ENCODE measurements at places on chromosomes 6 and 20.

- no peak for DNase-seq
Observed at GRCh38 chr6:34526241-34526972, 29.7 kb downstream of the SPDEF start.

- no peak for DNase-seq
Observed at GRCh38 chr6:17908831-17909230, 78.6 kb downstream of the KIF13A start.

- no peak for DNase-seq
Observed at GRCh38 chr6:125451750-125452149, 150.0 kb upstream of the HDDC2 start.

GRCh38 chr6:33957131-33957891 is 153.5 kb upstream of the MLN start:
- DNase-seq: no peak

DNA sequence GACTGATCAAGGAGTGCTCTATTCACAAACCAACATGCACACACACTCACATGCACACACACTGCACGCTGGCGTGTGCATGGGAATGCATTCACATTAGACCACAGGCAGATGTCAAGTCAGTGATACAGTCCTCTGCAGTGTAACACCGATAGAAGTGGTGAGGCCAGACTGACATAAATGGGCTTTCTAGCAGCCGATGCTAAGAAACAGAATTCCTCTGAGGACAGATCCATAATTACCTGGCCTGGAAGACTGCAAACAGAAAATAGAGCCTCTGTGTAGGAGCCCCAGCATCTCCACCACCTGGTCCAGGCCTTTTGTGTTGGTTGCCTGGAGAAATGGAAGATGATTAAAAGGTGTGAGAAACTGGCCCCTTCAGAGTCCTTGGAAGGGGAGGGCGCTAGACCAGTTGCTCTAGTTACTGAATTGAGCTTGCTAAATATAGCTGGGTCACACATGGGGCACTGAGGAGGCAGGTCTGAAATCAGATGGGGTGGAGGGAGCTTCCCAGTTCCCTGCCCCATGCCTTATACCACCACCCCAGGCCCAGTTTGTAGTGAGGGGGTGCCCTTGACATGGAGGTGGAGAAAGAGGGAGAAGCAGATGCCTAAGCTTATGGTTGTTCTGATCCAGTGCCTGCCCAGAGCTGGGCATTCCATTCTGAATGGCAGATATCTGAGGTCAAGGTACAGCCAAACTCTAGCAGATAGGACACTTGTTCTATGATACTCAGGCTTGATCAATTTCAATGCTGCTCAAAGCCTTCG is 233.8 kb downstream of the LRFN2 start:
- no peak for DNase-seq

- no peak for DNase-seq
Observed at GRCh38 chr20:13996265-13996664, 949 bp downstream of the MACROD2 start.

DNA sequence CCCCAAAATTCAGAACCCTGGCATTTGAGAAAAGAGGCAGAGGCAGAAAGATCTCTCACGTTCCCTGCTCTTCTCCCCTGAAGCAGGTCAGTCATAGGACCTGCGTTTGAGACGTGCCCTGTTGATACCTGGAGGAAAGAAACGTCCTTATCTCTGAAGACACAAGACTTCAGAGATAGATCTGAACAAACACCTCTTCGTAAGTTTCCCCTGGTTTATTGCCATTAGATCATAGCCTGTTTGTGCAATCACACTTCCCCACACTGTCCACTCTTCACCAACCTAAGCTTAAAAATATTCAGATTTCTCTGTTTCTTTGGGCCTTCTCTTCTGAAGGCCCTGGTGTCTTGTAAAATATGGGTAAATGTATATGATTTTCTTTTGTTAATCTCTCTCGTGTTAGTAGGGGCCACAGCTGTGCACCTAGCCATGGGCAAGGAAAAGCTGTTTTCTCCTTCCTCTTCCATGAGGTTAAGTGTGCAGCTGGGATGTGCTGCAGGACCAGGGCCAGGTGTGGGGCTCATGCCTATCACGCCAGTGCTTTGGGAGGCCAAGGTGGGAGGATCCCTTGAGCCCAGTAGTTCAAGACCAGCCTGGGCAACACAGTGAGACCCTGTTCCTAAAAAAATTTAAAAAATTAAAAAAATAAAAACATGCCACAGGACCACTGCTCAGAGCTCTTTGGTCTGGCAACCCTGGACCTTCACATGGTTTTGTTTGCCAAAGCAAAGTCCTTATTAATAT is 4.7 kb upstream of the SLC22A2 start:
- DNase-seq: no peak

DNA sequence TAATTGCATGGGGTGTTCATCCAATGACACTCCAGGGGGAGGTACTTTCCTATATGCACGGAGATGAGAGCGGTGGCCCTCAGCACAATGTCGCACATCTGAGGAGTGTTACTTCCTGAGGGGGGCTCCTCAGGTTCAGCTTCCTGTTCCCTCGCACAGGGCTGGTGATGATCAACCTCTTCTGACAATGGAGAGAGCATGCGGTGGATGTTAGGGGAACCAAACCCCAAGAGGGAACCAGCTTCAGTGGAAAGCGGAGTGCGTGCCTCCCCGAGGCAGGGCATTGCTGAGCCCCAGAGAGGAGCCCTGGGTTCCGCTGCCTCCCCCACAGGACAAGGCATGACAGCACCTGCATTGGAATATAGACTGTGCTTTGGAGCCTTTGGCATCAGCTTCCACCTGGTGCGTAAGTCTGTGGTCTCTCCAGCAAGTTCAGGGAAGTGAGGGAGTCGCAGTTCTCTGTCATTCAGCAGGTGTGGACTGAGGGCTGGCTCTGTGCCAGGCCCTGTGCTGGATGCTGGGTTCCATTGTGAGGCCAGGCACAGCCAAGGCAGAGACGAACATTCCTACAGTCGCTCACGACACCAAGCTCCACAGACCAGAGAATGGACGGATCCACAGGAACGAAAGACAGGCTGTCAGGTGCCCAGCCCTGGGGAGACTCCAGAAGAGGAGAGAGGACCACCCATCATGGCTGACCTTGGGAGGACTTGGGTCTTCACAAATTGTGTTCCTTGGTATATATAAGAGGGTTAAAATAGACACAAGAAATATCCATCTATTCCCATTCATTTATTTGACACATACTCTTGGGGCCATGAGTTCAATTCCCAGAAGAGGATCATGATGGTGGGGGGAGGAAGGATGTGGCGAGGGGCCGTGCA is 3.9 kb upstream of the ZNF831 start:
- DNase-seq: peak; percentile 65

- DNase-seq: no peak
Observed at GRCh38 chr6:118574051-118574865, 26.2 kb downstream of the PLN start.

- DNase-seq: no peak
Observed at GRCh38 chr6:138571181-138571580, 71.9 kb upstream of the NHSL1 start.

DNA sequence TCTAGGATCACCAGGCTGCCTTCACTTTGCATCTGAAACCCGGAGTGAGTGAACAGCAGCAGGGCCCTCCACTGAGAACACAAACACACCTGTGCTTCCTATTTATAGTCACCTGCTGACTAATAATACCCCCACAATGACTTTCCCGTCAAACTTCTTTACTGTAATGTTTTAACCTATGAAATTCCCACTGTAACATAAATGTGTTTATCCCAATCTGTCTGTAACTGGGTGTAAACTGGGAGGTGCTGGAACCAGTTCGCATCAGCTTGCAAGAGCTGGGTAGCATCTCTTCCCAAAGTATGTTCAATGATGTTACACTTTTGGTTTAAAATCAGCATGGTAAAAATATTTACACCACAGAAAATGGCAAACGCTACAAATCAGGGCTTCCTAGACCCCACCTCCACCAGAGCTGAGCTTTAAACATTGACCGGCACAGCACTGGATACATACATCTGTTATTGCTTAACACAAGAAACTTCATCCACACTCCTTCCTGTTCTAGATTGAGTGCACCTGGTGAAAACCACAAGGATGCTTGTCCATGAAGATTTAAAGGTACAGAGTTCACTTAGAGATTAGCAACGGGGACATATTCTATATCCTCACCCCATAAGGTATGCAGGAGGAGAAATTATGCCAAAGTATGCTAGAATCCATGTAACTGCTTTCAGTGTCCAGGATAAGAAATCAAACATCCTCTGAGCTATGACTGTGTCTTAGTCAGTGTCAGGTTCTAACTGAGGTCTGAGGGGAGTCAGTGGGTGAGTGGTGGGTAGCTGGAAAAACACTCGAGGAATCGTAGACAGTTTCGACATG is 79.0 kb downstream of the ALDH8A1 start:
- no peak for DNase-seq

GRCh38 chr6:72689107-72689954 is 67.5 kb downstream of the KCNQ5 start:
- DNase-seq: no peak

- DNase-seq: no peak
Observed at GRCh38 chr20:58518896-58519593, 3.8 kb upstream of the APCDD1L start.

- DNase-seq: no peak
Observed at GRCh38 chr6:125678601-125679000, 70.8 kb upstream of the HEY2 start.

DNA sequence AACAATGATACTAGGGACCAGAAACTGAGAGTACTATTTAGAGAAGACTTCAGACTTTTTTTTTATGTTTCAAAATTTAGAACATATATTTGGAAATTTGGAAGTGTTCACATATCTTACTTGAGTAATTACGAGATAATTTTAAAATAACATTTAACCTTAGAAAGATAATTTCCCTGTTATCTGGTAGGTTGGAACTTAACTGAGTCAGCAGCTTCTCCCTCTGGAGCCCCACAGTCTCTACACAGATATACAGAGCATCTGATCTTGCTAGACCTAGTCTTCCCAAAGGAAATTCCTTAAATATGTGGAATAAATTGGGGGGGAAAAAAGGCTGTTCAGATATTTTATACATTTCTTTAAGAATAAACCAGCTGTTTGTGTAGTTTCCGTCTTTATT is 48.6 kb downstream of the TSPYL4 start:
- no peak for DNase-seq

- no peak for DNase-seq
Observed at GRCh38 chr6:165858586-165858985, 195.5 kb upstream of the PDE10A start.

DNA sequence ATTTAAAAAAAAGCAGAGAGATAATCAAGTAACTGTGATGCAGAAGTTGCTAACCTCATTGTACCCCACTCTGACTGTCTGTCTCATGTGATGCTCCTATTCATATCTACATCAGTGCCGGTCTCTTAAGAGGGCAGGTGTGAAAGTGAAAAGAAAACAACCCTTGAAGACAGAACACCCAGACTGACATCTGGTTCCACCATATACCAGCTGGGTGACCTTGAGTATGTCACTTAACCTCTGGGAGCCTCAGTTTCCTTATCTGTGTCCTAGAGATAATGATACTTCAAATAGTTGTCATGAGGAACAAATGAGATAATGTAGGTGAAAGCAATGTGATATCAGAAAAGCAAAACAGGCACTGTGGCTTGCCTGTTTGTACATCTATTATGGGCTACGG is 426.8 kb upstream of the SOX4 start:
- no peak for DNase-seq

DNA sequence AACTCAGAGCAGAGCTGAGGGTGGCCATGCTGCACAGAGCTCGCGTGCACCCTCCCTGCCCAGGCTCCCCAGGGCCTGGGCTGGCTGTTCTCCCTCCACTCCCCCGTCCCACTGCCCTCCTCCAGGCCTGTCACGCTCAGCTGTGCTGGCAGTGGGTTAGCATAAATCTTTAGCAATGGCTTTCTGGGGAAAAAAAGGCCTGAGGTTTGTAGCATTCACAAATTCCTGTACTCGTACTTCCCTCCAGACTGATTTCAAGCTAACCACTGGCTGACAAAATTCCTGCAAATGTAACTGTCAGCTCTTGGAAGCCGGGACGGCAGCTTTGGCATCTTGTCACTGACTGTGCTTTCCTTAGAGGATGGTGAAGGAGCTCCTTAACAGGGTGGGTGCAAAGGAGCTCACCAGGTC is 22.3 kb upstream of the SMOC2 start:
- DNase-seq: no peak

- no peak for DNase-seq
Observed at GRCh38 chr20:497979-498378, 35.6 kb upstream of the TBC1D20 start.

- DNase-seq: no peak
Observed at GRCh38 chr20:10686356-10687133, 12.7 kb upstream of the JAG1 start.

DNA sequence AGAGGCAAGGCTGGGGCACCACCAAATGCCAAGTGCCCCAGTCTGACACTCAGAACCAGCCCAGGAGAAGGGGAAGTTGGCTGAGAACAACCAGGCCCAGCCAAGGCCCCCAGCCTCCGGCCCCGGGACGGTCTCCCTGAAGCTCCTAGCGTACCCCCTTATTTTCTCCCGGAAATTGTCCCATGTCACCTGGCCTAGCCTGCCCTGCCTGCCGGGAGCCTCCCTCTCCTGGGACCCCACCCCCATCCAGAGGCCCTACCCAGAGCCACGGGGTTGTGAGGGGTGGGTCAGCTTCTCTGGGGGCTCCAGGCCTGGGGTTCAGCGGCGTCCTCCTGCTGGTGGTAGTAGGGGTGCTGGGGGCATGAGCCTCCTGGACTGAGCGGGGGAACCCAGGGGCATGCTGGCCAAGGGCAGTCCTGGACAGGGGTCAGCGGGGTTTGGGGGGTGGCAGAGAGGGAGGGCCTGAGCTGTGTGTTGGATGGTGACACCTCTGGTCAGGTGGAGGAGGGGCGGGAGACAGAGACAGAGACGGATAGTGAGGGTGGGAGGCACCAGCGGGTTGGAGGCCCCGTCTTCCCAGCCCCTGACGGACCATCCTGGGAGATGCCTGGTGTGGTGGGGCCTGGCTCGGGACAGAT is 7.9 kb upstream of the SLCO4A1 start:
- DNase-seq: no peak

- DNase-seq: no peak
Observed at GRCh38 chr6:20708367-20709124, 174.3 kb downstream of the CDKAL1 start.

DNA sequence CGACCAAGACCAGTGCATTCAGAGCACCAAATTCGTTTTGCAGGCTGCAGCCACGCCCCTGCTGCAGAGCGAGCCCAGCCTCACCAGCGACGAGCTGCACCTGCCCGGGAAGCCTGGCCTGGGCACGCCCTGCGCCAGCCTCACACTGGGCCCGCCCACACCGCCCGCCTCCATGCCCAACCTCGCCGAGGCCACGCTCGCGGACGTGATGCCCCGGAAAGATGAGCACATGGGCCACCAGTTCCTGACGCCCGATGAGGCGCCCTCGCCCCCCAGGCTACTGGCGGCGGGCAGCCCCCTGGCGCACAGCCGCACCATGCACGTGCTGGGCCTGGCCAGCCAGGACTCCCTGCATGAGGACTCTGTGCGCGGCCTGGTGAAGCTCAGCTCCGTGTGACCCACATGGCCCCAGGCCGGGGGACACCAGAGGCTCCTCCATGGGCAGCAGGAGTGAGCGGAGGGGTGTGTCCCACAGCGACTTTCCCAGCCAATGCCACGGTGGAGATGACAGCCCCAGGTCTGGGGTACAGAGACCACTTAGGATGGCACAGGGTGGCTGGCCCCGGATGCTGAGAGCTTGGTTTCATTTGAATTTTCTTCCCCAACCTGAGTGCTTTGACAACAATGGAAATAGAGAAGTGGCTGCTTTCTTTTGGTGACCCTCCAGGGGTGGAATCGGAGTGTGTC is 150.2 kb upstream of the SNX9 start:
- no peak for DNase-seq

GRCh38 chr6:80197474-80197873 is 91.0 kb downstream of the BCKDHB start:
- DNase-seq: no peak

- DNase-seq: no peak
Observed at GRCh38 chr6:158926414-158926813, 73.6 kb downstream of the RSPH3 start.

- no peak for DNase-seq
Observed at GRCh38 chr6:166619912-166620311, 7.1 kb downstream of the RPS6KA2 start.

All from activated naive CD4-positive, alpha-beta T cell treated with Interleukin-2 at 50 U/mL for 16 hours (primary cell).